CD4-positive, alpha-beta T cell treated with Interleukin-17A for 4 hours (primary cell): ENCODE measurements at places on chromosomes 2 and 18.

GRCh38 chr2:160632084-160632975 is 138.7 kb upstream of the RBMS1 start:
- no peak for DNase-seq

GRCh38 chr18:7117390-7118355 is at the start of gene LAMA1:
Gene LAMA1 (minus strand): TSS chr18:7117797. CDS start chr18:7117720, 77 bp downstream.
- DNase-seq, result no peak

DNA sequence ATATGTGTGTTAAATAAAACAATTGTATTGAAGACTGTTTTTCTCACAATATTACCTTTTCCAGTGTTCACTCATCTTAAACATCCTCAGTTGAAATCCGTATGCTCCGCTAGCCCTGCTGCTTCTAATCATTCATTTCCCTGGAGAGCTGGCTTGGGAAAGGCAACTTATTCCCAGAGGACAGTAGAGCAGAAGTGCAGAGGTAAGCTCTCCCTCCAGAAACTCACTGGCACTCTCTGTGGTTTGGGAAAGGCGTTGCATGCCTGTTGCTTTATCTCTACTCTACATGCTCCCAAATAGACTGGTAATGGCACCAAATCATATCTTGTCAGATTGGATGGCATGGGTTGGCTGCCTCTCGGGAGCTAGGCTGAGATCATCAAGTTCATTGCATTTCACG is 117.1 kb upstream of the BOD1L2 start:
- no peak for DNase-seq

DNA sequence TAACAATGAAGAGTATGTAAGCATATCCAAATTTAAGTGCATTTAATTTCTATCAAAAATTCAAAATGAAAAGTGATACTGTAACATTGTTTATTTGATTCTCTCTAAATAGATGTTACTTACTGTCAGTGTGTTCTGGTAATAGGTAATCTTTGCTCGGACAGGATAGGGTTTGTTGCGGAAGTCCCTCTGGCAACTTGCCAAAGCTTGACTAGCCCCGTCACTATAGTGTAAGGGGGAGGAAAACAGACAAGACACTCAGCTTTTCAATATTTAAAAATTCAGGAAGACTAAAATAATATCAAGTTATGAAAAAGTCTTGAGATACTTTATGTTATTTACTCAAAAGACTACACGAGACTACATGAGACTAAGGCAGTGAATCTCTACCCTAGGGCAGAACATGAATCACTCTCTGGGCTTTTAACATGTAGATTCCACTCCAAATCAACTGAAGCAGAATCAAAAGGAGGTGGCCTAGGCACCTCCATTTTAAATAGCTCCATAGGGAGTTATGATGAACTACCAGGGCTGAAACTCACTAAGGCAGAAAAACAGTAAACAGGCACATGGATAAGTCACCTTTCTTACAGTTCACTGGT is 5.9 kb downstream of the LMAN1 start:
- no peak for DNase-seq

DNA sequence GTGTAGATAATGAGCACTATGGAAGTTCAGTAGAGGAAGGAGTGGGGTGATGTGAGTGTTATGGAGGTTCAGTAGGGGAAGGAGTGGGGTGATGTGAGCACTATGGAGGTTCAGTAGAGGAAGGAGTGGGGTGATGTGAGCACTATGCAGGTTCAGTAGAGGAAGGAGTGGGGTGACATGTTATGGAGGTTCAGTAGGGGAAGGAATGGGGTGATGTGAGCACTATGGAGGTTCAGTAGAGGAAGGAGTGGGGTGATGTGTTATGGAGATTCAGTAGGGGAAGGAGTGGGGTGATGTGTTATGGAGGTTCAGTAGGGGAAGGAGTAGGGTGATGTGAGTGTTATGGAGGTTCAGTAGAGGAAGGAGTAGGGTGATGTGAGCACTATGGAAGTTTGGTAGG is 116.3 kb upstream of the SMAD7 start:
- DNase-seq, result no peak

DNA sequence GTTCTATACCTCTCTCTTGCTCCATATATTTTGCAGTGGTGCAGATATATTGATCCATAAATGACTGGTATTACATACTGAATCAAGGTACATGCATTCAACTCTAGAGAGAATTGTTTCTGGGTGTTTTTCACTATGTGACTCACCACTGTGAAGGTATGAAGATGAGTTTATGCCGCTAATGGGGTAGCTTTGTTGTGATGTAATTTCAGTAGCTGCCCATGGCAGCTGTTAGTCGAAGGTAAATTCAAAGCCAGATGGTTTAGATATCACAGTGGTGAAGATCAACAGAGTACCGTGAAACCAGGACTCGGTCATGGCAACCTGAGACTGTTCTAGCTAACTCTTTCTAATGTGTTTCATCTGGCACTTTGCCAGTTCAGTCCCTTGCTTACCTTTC is 50.4 kb downstream of the PKP4 start:
- no peak for DNase-seq

GRCh38 chr18:39620551-39621168 is 2055.1 kb upstream of the CELF4 start:
- no peak for DNase-seq

DNA sequence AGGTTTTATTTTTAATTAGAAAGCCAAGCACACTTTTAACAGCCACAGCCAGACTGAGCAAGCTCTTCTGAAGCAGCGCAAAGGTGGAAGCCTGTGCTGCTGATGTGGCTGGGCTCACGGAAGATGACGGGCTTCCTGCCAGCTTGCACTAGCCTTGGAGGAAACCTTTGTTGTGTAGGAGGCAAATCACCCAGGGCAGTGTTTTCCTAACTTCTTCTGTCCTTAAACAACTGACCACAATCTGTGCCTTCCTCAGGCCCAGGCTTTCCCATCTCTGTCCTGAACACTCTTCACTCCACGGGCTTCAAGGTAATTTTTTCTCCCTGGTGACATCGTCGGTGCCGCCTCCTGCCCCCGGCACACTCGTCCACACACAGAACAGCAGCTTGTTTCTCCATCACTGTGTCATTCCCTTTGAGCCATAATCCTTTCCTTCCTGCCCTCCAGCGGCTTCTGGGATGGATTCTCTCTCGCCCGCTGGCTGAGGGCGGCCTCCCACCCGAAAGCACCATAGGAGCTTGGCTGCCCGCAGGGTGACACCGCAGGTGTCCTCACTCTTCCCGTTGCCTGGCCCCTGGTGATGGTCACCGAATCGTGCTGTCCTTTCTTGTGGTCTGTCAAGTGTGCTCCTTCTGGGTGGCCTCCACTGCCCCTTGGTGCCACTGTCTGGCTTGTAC is 31.1 kb upstream of the INHBB start:
- peak; percentile 62 for DNase-seq

DNA sequence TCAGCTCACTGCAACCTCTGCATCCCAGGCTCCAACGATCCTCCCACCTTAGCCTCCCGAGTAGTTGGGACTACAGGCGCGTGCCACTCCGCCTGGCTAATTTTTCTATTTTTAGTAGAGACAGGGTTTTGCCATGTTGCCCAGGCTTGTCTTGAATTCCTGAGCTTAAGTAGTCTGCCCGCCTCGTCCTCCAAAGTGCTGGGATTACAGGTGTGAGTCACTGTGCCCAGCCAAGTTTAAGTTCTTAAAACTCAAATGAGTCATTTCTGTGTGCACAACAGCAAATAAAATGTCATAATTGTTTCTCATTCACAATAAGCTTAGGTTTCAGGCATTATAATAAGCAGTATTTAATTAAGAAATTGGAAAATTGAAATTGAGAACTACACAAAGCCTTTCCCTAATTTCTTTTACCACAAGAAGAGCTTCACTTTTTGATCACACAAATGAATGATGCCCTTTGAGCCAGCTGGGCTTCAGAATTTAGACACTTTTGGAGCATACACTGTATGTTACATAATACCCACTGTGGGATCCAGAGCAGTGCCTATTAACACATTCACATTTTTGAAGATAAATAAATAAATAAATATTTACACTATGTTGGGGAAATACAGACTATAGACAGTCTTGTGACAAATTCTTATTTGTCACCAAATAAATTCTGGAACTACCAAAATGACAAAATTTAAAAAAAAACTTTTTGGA is 8.6 kb upstream of the ME2 start:
- no peak for DNase-seq

- DNase-seq, result no peak
These were observed 158.2 kb downstream of the LCLAT1 start for GRCh38 chr2:30605197-30605596.

GRCh38 chr2:69770193-69770702 is 28.3 kb downstream of the ANXA4 start:
- peak; percentile 15 for DNase-seq

- DNase-seq, result no peak
These were observed 103.5 kb downstream of the NYAP2 start for GRCh38 chr2:225502971-225503370.

DNA sequence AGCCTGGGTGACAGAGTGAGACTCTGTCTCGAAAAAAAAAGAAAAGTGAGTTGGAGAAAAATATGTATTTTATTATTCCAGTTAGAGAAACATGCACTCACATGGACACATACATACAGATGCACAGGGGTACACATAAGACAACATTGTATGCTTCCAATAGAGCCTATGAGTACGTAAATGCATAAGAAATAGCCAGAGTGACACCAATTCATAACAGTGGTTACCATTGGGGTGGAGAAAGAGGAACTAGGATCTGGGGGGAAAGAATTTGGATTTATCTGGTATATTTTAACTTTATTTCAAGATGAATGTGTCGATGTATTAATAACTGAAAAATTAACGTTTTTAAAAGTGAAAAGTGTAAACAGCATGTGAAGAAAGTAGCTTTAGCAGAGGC is 16.1 kb downstream of the IL36A start:
- no peak for DNase-seq

GRCh38 chr18:49886891-49887764 is 73.8 kb upstream of the ACAA2 start:
- DNase-seq, result no peak

DNA sequence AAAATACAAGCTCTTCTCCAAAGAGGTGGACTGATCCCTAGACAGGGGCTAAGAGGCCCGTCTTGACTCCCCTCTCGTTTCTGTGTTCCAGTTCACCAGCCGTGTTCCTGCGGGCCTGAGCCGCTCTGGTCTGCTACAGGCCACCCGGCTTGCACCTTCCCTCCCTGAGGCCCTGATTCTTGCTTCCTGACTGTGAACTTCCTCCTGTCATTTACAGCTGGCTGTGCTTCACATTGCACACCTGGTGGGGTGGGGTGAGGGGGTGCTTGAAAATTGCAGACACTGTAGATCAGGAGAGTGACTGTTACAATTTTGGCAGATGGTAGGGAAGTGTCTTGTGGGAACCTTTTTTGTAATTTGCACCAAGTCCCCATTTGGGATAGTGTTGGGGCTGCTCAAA is 64.4 kb downstream of the TSN start:
- no peak for DNase-seq

- DNase-seq, result no peak
These were observed 99.7 kb downstream of the ARHGEF4 start for GRCh38 chr2:130936451-130936850.

- DNase-seq, result peak; percentile 58
These were observed 1.2 kb downstream of the MEX3C start for GRCh38 chr18:51196118-51196810.

DNA sequence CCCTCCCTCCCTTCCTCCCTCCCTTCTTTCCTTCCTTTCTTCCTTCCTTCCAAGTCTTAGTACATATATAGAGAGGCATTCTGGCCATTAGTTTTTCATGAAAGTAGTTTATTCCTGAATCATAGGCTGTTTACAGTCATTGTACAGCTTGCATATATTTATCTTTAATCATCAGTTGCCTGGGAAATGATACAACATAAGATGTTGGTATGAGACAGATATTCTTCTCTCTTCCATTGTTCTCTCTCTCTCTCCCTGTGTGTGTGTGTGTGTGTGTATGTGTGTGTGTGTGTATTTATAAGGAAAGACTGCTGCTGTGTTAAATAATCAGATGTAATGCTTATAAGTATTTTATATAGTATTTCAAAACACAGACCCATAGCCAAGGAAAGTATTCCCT is 289.8 kb upstream of the UBE2E3 start:
- DNase-seq, result no peak

DNA sequence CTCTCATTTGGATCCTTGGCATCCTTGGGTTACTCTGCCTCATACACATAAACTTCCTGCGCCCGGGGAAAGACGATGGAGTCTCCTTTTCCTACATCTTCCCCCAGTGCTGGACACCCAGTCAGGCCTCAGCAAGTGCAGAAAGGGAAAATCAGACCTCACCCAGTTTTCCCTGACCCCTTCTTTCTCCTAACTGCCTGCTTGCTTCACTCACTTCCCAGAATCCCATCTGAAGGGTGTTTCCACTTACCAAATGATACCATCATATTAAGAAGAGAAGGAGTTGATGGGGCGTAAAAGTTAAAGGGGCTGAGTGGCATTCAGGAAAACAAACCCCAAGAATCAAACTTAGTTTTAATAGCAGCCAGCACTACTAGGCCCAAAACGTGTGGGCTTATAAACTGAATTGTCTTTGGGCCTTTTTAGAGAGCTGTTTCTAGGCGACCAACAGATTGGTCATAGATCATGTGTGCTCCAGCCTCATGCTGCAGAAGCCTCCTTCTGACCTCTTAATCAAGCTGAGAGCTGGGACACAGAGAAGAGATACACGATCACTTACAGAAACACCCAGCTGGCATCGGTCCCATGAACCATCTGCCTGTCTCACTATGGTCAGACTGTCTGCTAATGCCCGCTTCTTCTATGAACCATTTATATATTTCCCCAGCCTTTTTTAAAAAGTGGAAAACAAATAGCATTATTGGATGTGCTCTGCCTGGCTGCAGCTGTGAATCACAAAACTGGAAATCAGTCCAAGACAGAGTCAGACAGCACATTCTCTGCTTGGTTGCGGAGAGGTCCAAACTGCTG is 165.7 kb upstream of the SLC14A2 start:
- DNase-seq, result no peak

- no peak for DNase-seq
These were observed 19.4 kb upstream of the ZBTB7C start for GRCh38 chr18:48428475-48429177.

GRCh38 chr18:26470011-26470637 is 78.2 kb downstream of the KCTD1 start:
- no peak for DNase-seq

- DNase-seq, result no peak
These were observed 59.8 kb downstream of the SNTG2 start for GRCh38 chr2:1010415-1010930.

GRCh38 chr18:71371951-71372605 is 1083.2 kb downstream of the SOCS6 start:
- DNase-seq, result no peak

DNA sequence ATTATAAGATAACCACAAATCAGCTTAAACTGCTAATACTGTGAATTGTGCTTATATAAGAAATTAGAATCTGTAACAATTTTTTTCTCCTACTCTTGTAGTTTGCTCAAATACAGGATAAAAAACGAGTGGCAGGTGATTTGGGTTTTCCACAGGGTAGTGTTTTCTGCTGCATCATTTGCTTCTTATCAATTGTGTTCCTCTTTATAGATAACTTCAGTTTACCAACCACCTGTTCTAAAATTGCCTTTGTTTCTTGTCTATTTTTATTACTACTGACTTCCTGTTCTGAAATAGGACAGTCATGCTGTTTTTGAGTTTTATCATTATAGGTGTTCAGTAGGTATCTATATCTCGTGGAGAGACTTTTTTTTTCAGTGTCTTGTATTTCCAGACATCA is 56.9 kb downstream of the MFSD6 start:
- DNase-seq, result no peak

GRCh38 chr2:18149660-18150246 is 271.3 kb downstream of the KCNS3 start:
- no peak for DNase-seq
